Stimulated activated CD4-positive, alpha-beta T cell treated with anti-CD3 and anti-CD28 coated beads, Interleukin-1b, Interleukin-23, amount 100 ng/mL, for 48 hours (primary cell): ENCODE measurements at places on chromosomes 2 and 18.

GRCh38 chr2:60830991-60831390 is 50.4 kb upstream of the REL start:
- DNase-seq = no peak

- no peak for DNase-seq
These were observed 14.6 kb downstream of the ZEB2 start for GRCh38 chr2:144505245-144505831.

GRCh38 chr2:216235896-216236295 is 126.7 kb downstream of the XRCC5 start:
- DNase-seq = no peak

GRCh38 chr2:221097568-221097915 is 474.6 kb downstream of the EPHA4 start:
- peak; percentile 4 for DNase-seq

DNA sequence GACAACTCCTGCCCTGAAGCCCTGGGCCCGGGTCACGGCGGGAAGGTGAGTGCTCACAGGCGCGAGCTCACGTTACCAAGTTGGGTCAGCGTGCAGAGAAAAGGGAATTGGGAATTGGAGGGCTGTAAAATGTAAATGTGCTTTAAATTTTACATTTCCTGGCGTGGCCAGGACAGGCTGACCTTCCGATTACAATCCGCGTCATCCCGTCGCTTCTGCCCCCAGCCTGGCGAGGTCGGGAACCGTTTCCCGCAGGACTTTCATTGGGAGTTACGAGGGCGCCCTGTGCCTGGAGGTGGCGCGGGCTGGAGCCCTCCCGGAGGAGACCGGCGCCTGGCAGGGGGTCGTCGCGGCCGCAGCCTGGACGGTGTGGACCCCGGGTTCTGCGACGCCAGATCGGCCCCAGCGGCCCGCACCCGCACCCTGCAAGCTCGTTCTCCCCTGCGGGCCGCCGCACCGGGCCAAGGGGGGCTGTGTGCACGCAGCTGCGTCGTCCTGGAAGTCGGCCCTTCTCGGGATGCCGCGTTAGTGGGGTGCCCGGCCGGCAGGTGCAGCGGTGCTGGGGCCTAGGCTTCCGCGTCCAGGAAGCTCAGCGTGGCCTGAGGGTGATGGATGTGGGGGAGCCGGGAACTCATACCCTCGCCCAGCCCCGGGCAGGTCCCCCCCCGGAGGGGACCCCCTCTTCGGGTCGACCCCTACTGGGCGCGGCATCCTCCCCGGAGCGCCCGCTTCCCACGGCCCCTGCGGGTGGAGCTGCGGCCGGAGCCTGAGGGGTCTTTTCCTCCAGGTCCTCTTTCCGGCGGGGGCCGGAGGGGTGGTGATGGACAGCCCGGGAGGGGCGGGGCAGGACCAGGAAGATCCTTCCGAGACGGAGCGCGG is 63.9 kb downstream of the LRRFIP1 start:
- no peak for DNase-seq

DNA sequence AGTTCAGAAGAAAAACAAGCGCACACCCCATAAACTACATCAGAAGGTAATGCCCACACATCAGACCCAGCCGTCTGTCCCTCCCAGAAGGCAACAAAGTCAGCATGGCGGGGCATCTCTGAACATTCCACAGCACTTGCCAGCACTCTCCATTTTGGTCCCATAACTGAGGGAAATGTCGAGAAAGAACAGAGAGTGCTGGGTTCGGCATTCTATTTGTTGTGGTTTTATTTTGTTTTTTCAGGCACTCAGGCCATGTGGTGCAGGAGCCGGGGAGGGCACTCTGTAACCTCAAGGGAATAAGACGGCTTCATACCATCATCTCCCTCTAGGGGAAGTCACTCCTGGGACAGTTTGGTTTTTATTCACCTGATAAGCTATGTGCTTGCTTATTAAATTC is 156.0 kb downstream of the SEPTIN10 start:
- no peak for DNase-seq

DNA sequence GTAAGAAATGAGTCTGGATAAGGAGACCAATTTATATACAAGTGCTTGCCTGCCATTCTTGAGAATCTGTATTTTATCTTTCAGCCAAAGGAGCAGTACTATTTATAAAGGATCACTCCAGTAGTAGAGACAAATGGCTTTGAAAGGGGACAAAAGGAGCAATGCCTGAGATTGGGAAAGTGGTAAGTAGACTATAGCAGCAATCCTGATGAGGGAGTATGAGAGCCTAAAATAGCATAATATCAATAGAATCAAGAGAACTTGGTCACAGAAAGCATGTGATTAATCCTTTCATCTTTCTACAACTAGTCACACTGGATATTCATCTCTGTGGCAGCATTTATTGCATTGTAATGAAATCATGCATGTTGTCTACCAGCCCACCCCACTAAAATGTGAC is 20.2 kb downstream of the NRXN1 start:
- DNase-seq = no peak

DNA sequence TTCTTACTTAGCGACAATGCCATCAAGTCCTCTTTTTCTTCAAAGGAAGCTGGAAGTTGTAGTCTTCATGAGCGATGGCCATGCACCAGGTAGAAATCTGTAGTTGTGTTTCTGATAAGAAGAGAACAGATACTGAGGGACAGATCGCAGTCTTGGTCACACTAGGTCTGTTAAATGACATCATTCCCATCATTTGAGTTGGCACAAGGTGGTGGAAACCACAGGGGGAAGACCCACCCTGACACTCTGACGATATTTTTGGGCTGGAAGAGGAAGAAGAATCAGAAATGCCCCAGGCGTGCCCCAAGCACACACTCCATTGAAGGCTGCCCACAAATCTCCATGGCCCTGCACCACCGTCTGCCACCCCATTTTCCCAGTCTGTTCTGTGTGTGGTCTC is 89.0 kb upstream of the BOD1L2 start:
- peak; percentile 16 for DNase-seq

DNA sequence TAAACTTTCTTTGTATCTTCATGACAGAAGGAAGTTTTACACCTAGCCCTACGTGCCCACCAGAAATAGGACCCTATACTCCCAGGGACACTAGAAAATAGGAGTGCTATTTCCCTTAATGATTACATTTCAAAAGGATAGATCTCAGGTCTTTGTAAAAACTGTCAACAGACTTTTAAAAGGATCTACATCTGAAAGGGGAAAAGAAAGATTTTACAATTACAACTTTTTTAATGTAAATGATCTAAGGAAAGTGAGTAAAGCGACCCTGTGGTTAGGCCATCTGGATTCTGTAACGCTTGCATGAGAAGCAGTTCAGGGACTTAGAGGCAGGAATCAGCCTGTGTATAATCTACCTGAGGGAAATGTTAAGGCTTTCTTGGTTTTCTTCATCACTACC is 431.8 kb upstream of the MC4R start:
- DNase-seq = no peak
